Stimulated activated CD4-positive, alpha-beta T cell treated with anti-CD3 and anti-CD28 coated beads, Interleukin-4, amount 100 ng/mL, for 48 hours (primary cell): ENCODE measurements at places on chromosomes 13 and 19.

DNA sequence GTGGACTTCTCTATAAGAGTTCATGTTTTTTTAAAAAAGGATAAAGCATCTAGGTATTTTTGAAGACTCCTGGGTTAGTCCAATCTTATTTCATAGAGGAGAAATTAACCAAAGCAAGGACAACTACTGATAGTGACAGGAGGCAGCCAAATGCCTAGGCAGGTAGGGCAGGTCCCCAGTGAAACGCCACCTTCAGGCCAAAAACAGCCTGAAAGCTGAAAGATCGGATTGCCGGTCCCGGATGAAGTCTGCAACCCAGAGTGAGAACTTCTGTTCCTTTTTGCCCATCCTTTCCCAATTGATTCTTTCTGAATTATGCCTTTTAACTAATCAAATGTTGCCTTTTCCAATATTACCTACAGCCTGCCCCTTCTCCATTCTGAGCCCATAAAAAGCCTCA, 6.1 kb upstream of the GGACT start:
- DNase-seq, result no peak

GRCh38 chr19:54255105-54255775, 1.8 kb downstream of the LILRB5 start:
- no peak for DNase-seq

- DNase-seq, result no peak
Measured at GRCh38 chr13:84542348-84542747, 660.1 kb upstream of the SLITRK1 start.

- no peak for DNase-seq
Measured at GRCh38 chr13:75847588-75847987, 211.5 kb downstream of the LMO7 start.

DNA sequence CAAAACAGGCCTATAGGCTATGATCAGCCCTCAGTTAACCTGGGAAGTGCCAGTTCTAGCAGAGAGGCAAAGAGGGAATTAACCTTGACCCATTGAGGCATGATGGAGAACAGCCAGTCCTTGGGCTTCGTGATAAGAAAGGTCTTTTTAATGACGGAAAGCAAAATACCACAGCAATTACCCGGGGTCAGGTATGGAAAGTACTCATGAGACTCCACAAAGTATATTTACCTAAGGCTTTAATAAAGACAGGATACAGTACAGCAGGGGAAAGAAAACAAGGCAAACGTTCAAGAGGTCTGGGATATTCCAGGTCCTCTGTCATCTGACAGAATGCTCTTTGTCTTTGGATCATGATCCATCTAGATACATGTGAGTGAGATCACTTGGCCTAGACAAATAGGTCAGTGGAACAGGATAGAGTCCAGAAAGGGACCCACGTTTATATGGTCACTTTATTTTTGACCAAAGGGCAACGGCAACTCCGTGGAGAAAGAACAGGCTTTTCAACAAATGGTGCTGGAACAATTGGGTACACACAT, 52.2 kb downstream of the WDFY2 start:
- no peak for DNase-seq

GRCh38 chr13:20369886-20370361, 137.8 kb upstream of the GJB6 start:
- DNase-seq, result no peak

- DNase-seq, result peak; percentile 9
Measured at GRCh38 chr19:40274585-40275544, 10.3 kb downstream of the AKT2 start.

DNA sequence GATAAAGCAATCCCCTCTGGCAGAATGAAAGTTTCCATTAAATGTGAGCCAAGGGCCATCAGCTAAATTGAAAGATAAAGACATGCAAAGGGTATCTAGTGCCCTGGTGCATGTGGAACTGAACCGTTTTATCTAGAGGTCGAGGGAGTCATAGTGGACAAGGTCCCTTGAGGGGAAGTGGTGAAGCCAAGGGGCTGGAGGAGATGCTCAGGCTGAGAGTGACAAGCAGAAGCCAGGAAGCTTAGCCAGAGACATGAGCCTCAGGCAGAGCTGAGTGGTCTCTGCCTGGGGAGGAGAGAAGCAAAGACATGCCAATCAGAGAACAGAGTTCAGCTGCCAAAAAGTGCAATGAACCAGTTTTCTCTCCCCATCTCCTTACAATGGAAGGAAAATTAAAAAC, 68.1 kb upstream of the SLC10A2 start:
- DNase-seq, result no peak

GRCh38 chr13:113770441-113770840, 11.4 kb downstream of the TMEM255B start:
- DNase-seq, result no peak

GRCh38 chr13:114328595-114328994, 14.3 kb downstream of the CHAMP1 start:
- no peak for DNase-seq

DNA sequence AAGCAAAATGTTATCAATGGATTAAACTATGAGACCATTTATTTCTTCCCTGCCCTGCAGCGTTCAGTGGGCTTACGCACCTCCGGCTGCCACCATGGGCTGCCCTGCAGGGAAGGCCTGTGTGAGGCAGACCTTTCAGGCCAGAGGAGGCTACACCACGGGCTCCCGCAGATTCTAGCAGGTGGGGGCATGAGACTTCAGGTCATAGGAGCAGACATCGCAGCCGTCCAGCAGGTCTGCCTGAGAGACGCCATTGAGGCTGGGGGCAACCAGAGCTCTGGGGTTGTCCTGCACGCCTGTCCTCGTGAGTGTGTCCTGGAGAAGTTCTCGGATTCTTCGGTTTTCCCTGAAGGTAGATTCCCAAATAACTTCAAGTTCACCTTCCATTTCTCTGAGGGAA, 9.4 kb upstream of the SLC7A9 start:
- no peak for DNase-seq

- DNase-seq, result no peak
Measured at GRCh38 chr19:6267552-6268381, 12.0 kb downstream of the MLLT1 start.

DNA sequence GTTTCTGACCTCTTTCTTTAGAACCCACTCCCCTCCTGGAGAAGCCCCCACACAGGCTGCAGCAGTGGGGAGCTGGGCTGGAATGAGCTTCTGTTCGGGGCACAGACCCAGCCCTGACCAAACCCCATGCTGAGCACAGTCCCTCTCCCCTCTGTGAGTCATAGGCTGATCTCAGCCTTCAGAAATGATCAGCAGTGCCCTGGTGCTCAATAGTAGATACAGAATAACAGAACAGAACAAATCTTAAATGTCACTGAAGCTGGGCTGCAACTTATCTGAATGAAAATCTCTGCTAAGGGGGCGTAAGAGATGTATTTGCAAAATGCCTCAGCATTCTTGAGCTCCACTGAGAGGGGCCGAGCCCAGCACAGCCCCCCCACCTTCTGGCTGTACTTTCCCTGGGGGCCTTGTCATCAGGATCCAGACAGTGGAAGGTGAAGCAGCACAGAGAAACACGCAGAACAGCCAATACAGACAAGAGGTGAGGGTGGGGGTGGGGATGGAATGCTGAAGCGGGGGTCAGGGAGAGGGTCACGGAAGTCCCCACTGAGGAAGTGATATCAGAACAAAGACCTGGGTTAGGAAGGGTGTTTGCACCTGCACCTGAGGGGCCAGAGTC, 9.9 kb downstream of the ZNF665 start:
- no peak for DNase-seq

GRCh38 chr13:53098455-53098854, 69.8 kb downstream of the OLFM4 start:
- DNase-seq, result no peak

GRCh38 chr13:81682081-81682630, 1341.2 kb upstream of the SPRY2 start:
- DNase-seq, result no peak

DNA sequence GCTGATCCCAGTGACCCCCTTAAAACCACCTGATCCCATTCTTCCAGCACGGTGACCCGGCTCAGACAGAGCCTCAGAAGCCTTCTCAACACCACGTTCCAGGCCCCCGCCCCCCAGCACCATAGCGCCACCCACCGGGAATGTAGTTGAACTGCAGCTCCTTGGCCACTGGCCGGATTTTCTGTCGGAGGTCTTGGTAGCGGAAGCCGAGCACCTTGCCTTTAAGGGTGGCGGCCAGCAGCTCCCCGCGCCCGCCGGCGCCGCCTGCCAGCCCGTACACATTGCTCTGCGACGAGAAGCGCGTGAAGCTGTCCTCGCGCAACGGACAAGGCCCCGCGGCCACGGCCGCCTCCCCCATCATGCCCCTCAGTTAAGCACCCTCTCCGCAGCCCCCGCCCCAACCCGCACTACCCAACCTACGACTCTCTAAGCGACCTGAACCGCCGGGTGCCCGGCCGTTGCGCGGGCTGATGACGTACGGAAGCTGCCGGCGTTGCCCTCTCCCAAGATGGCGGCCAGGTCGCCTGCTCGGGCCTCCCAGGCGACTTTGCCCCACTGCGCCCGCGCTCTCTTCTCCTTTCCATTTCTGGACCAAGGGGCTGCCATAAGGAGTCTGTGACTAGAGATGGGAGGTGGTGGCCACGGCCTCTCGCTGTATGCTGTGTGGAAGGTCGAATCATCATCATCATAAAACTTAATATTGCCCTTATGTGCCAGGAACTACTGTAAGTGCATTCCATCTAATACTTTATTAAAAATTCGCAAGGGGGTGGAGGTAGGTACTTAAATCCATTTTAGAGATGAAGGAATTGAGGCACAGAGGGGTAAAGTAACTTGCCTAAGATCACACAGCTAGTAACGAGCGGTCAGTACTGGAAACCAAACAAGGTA, at the start of gene KPTN:
Gene KPTN (minus strand): TSS at position 420 of the 891 bp plus-strand sequence. CDS start 59 bp downstream, at position 361.
- peak; percentile 91 for DNase-seq

DNA sequence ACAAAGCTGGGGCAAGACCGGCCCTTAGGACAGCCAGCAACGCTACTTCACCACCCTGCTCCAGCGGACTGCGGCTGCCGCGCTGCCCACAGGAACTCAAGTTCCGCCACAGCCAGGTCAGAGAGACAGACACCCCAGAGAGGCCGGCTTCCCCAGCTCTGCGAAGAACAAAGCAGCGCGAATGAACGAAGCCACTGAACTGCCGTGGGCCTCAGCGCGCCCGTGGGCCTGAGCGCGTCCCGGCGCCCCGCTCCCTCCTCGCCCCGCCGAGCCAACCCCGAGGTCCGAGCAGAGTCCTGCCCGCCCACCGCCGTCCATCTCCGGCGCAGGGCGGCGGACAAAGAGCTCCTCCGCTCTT, 158.4 kb downstream of the RNF17 start:
- peak; percentile 8 for DNase-seq

DNA sequence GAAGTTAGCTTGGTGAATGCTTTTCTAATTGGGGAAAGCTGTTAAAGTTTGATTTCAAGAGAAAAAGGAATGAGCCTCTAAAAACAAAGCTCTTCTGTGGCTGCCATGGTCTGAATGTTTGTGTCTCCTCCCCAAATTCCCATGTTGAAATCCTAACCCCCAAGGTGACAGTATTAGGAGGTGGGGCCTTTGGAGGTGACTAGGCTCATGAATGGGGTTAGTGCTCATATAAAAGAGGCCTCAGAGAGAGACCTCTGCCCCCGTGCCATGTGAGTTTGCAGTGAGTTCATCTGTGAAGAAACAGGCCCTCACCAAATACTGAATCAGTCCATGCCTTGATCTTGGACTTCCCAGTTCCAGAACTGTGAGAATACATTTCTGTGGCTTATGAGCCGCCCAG, 56.5 kb downstream of the ARHGEF7 start:
- DNase-seq, result no peak

- no peak for DNase-seq
Measured at GRCh38 chr13:111494641-111495040, 174.2 kb downstream of the TEX29 start.
